Stimulated activated CD4-positive, alpha-beta T cell treated with anti-CD3 and anti-CD28 coated beads, Interleukin-12 subunit alpha, Interleukin-12 subunit beta, amount 100 ng/mL, for 48 hours (primary cell): ENCODE measurements at places on chromosomes 6 and 20.

DNA sequence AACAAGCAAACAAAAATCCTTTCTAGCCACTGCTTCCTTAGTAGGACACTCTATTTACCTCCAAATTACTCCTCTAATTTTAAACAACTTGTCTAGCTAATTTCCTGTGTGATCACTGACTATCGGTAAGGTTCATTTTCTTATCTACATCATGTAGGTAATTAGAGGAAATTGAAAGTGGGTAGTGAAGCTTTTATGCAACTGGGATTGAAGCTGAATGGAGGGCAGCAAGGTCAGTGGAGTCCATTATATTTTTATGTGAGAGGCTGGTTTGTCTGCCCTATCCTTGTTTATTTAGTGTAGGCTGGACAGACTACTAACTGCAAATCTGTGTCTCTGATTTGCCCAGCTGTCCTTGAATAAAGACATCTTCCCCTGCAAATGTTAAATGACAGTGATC lies 88.5 kb upstream of the SIM1 start:
- DNase-seq: no peak

- no peak for DNase-seq
Measured at GRCh38 chr6:88380083-88380482, 213.9 kb upstream of the CNR1 start.

DNA sequence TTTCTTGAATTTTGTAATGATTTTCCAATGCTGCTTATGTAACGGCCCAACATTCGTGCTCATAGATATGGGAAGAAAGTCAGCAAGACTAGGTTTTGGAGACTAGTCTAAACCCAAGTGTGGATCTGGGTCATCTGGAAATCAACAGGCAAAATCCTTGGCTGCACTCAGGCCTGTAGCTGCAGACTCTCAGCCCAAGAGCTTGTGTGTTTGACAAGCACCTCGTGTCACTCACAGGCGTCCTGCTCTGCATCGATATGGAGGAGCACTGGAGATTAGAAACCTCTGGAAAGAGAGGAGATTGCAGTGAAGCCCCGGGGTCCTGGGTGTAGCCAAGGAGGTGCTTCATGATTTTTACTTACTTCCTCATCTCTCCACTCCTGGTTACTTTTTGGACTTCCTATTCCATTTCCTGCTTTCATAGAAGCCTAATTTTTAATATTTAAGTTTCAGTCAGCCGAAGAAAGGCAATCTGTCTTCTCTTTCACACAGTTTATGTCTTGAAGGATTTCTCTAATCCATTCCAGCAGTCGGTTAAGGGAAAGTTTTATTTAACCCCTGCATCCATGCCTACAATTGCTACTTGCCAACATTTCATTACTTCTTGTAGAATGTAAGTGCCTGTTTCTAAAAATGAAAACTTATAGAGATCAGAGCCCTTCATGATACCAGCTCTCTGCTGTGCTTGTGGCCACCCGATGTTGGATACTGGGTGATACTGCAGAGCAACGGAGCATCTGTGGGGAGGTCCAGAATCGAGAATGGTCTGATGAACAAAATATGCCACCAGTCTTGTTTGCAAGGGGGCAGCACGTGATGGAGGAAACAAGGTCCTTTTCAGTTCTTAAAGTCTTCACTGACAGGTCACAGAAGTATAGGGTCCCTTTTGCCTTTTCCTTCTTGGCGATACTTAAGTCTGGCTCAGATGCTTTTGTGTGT lies 296.3 kb downstream of the QKI start:
- DNase-seq: no peak

DNA sequence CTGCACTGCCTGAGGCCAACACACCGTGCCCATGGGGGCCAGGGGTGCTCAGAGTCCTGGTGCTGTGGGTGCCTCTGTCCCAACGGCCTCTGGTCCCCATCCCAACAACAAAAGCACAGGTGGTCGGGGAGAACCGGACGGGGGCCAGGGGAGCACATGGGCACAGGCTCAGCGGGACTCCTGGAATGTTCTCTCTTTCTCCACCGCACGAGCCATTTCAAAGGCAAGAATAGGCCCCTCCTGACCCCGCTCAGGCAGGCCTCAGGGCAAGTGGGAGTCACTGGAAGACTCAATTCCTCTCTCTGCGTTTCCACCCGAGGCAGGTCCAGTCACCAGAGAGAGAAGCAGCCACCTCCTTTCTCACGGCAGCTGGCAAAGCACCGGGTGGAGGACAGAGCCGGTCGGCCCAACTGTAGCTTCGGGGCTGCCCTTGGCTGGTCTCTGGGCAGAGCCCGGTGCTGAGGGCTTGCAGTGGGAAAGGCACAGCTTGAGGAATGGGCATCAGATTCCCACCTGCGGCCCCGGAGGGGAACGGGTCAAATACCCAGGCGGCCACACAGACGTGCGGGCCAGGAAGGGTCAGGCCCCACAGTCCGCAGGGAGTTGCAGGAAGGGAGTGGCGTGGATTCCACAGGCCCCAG lies 55.2 kb downstream of the KCNQ2 start:
- DNase-seq: no peak

- no peak for DNase-seq
Measured at GRCh38 chr20:22070610-22071058, 365.2 kb downstream of the PAX1 start.

DNA sequence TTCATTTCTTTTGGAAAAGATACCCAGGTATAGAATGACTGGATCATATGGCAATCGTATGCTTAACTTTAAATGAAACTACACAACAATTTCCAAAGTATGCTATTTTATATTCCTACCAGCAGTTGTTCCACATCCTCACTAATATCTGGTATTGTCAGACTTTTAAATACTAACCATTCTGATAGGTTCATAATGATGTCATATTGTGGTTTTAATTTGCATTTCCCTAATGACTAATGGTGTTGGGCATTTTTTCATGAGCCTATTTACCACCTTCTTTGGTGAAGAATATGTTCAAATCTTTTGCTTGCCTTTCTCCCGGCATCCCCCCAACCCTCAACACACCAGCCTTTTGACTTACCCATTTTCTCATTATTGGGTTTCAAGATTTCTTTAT lies 96.2 kb upstream of the HMGN3 start:
- no peak for DNase-seq

GRCh38 chr20:52838510-52839241 lies 133.5 kb upstream of the TSHZ2 start:
- no peak for DNase-seq

GRCh38 chr6:158519300-158519699 lies 40.6 kb upstream of the TMEM181 start:
- no peak for DNase-seq

DNA sequence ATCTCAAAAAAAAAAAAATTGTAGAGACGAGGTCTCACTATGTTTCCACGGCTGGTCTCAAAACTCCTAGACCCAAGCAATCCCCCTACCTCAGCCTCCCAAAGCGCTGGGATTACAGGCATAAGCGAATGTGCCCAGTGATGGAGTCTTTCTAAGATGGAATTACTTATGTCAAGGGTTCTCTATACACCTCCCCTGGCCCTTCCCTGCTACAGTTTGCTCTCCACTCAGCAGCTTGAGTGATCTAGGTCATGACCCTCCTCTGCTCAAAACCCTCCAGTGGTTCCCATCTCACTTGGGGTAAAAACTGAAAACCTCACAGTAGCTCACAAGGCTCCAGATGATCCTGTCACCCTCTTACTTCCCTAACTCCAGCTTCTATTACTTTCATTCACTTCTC lies 1.8 kb upstream of the DNPH1 start:
- no peak for DNase-seq

GRCh38 chr20:52166150-52166549 lies 25.4 kb downstream of the ZFP64 start:
- no peak for DNase-seq

GRCh38 chr6:130043344-130043743 lies 25.0 kb downstream of the L3MBTL3 start:
- DNase-seq: no peak

DNA sequence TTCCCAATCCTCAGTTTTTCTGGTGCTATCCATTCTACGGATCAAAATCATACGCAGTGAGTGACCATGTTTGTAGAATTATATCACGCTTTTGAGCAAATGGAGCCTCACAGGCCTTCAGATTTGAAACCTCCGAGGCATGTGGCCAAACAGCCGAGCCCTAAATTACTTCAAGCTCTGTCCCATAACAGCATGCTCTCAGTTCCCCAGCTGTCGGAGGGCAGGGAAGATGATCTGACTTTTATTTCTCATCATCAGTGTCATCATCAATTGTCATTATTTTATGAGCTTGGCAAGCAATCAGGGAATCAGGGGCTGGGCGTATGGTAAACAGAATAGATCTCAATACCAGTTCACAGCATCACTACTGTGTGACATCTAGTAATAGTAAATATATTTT lies 73.2 kb downstream of the PSMG4 start:
- DNase-seq: no peak

DNA sequence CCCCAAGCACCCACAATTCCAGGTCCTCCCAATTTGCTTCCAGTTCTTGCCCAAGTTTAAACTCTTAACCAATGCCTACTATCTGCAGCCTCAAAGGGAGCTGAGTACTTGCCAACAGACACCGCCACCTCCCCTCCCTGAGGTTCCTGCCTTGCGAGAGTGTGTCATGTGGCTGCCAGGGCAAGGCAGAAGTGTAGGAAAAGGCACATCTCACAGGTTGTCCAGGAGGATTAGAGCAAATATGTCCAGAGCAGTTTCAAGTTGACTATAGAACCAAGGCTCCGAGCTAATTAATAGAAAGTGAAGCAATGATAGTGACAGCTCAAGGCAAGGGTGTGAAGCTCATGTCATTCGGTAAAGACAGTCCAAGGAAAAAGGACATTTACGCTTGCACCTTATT lies 127.8 kb downstream of the ATXN1 start:
- no peak for DNase-seq

DNA sequence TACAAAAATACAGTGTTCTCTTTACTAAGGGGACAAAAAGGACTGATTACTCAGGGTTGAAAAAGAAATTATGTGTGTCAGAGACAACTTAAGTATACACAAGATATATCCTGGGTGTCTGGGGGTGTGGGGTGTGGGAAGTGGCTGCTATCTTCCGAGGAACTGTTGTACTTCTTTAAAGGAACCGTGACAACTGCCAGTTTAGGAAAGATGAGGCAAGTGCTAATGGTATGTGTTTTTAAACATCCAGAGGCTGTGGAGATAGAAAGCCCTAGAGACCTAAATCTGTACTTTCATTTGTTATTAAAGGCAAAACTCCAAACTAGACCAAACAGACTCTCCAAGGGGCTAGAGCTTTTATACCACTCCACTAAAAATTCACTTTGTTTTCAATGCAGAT lies 95.6 kb downstream of the SNAP25 start:
- DNase-seq: no peak

GRCh38 chr6:144667532-144668503 lies 382.7 kb downstream of the UTRN start:
- DNase-seq: no peak

DNA sequence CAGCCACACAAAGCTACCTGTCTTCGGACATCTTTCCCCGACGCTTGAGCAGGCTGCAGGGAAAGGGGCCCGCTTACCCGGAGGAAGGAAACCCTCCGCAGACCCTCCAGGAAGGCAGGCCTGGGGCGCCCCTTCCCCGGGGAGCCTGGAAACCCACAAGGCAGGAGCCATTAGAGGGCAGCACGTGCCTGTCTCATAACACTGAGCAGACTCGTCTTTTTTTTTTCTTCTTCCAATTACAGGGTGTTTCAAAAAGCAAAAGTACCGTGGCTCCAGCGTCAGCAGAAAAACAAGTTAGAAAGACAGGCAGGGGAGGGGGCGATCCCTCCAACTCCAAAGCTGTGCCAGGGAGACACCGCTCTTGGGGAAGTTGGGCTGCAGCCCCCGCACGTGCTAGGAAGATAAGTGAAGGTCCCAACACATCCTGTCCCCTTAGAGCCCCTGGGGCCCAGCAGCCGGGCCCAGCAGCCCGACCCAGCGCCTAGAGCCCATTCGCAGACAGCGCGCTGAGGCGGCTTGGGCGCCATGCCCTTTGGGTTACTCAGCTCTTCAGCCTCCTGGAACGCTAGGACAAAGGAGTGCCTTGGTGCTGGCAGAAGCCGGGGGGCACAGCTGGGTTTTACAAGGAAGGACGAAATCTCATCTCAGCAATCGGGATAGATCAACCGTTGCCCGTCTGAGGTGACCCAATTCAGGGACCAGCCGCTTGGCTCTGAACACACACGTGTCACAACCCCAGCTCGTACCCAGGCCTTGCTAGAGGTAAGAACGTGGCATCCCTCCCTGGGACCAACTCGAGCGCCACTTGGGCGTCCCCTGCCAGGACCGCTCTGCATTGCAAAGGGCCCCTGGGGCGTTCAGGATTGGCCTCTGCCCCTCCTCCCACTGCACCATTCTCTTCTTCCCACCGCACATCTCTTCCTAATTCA lies 136.3 kb downstream of the LY86 start:
- peak; percentile 30 for DNase-seq

- no peak for DNase-seq
Measured at GRCh38 chr20:19397666-19398065, 185.2 kb downstream of the SLC24A3 start.

- no peak for DNase-seq
Measured at GRCh38 chr6:155079985-155080452, 84.9 kb downstream of the TIAM2 start.

- no peak for DNase-seq
Measured at GRCh38 chr20:36775826-36776225, 2.3 kb upstream of the DSN1 start.

DNA sequence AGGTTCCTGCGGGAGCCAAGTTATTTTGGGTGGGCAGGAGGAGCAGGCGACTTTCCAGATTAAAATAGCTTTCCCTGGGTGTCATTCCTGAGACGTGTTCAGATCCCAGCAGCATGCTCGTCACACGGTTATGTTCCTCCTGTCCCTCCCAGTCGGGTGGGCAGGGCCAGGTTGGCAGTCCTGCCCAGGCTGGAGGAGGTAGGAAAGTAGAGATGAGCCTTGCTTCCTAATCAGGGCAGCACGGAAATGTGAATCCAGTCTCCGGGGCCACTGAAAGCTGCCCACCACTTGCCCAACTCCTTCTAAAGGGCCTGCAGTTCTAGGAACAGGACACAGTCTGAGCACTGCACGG lies 137.0 kb downstream of the MRPL14 start:
- DNase-seq: no peak

DNA sequence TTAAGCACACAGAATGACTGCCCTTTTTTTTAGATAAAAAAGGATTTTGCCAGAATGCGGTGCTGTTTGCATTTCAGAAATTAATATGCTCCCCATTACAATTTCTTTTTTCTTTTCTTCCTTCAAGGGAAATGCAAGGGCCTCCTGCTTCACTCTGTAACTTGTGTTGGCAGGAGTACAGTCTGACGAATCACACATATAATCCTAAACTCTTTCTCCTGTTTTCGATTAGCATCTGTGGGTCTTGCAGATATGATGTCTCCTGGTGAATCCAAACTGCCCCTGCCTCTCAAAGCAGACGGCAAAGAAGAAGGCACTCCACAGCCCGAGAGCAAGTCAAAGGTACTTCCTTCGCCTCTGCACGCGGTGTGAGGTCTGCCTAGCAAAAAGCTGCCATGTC lies 149.5 kb downstream of the TMEM242 start:
- DNase-seq: no peak

- no peak for DNase-seq
Measured at GRCh38 chr20:32541323-32542258, 43.5 kb downstream of the NOL4L start.

DNA sequence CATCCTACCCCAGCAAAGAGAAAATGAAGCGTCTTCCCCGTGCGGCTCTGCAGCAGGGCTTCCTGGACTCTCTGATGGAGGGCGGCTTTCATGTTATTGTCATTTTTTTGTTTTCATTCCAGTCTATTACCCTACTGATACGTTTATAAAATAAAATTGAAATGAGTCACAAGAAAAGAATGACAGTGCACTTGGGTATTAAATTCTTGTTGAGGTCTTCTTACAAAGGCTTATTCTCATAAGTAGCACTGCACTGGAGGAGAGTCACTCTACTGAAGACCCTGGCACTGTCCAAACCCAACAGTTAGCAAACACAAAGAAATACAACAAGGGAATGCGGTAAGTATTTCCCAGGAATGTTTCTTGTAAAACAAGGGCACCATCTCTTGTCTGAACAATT lies 379.3 kb downstream of the MAFB start:
- DNase-seq: no peak
